Effector CD4-positive, alpha-beta T cell (primary cell): ENCODE measurements at places on chromosomes 13 and 19.

DNA sequence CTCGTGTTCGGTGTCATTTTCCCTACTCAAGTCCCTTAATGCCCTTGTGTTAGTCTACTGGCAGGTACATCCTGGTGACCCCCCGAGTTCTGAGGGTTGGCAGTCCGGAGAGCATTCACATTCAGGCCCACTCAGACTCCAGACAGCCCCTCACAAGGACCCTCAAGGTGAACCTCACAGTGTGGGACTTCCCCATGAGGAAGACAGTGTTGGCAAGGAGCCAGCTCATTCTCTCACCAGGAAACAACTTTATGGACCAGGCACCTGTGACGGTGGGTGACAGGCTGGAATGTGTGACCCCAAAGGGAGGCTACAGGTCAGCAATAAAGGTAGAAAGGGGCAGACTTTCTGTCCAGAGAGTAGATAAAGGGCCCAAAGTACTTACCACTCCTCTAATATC lies 24.5 kb downstream of the RDH8 start:
- no peak for DNase-seq

DNA sequence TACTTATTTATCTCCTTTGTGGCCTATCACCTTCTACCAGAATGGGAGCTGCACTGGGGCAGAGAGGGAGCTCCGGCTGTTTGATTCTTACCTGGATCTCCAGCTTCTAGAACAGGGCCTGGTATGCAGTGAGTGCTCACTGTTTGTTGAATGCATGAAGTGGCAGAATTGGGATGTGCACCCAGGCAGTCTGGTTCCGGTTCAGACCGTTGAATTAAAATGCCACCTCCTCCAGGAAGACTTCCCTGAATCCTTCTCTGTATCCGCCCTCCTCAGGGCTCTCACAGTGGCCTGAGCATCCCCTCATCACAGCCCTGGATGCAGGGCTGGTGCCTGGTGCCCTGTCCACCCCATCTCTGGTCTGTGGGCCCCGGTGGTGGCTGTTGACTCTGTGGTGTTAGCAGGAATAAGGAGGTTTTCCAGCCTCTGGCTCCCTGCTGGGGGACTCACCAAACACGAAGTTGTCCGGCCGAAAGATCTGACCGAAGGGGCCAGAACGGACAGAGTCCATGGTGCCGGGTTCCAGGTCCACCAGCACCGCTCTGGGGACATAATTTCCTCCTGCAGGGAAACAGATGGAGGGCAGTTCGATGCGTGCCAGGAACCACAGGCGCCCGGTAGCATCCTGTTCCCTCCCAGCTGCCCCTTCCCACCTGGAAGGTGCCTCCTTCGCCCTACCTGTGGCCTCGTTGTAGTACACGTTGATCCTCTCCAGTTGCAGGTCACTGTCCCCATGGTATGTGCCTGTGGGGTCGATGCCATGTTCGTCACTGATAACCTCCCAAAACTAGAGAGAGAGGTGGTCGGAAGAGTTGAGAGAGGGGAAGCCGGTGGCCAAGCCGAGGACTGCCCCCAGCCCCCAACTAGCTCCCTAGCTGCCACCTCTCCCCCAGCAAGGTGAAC lies 1.0 kb downstream of the TUBB4A start:
- DNase-seq = no peak

DNA sequence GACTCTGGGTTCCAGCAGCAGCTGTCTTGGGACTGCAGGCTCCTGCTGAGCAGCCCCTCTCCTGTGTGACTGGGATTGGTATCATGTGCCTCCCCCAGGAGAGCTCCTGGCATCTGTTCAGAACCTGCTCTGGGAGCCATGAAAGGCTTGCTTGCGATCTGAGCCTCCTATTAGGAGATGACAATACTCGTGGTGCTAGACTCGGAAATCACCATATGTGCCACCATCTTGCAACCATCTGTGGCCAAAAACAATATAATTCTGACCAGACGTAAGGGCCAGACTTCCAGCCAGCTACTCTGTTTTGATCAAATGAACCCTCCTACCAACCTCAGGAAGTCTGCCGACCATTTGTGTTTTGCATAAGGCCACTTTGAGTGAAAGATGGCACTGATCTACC lies 484.7 kb downstream of the IRS2 start:
- DNase-seq = no peak

- DNase-seq = no peak
These were observed 641.0 kb downstream of the FGF9 start for GRCh38 chr13:22311734-22312404.

DNA sequence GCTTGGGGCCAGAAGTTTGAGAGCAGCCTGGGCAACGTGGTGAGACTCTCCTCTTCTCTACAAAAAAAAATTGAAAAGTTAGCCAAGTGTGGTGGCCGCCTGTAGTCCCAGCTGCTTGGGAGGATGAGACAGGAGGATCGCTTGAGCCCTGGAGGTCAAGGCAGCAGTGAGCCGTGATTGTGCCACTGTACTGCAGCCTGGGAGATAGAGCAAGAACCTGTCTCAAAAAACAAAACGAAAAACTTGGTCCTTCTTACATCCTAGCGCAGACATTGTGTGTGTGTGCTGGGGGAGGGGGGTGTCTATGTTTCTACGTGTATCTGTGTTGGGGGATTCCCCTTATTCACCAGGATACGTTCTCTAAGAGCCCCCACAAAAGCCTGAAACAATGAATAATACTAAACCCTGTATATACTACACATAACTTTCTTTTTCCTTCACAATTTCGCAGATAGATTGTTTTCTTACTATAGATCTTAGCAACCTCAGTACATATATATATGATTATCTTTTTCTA lies 7.9 kb downstream of the AXL start:
- DNase-seq = no peak

DNA sequence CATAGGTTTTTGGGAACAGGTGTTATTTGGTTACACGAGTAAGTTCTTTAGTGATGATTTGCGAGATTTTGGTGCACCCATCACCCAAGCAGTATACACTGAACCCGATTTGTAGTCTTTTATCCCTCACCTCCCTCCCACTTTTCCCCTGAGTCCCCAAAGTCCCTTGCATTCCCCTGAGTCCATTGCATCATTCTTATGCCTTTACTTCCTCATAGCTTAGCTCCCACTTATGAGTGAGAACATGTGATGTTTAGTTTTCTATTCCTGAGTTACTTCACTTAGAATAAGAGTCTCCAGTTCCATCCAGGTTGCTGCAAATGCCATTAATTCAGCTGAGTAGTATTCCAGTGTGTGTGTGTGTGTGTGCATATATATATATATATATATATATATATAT lies 97.2 kb upstream of the EDNRB start:
- no peak for DNase-seq

DNA sequence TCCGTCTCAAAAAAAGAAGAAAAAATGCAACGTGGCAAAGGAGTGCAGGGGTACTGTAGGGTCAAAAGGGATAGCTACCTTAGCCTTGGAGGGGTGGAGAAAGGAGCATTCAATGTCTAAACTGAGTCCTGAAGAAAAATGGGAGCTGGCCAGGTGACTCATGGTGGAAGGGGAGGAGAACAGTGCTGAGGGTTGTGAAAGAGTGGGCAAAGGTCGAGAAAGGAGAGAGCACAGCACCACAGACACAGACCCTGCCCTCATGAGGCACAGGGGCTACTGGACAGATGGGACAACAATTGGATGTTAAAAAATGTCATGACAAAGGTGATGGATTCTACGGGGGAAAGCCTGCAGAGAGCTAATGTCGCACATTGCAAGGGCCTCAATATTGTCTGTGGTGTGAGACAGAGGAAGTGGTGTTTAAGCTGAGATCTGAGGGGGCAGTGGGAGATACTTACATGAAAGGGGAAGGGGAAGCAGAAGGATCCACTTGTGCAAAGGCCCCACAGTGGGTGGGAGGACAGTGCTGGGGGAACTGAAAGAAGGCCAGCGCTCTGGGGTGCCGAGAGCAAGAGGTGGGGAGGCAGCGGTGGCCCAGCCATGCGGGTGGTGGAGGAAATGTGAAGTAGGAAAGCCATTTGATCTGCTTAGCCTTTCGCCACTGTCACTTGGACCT lies 42.9 kb upstream of the URAD start:
- DNase-seq = no peak

- DNase-seq = no peak
These were observed 5.2 kb downstream of the AKT2 start for GRCh38 chr19:40279761-40280607.
